ENCODE measurements at places on chromosomes 7 and 10. TPM values are rescaled to one million over a fixed set of nuclear protein-coding genes. Genes with fewer than 3 reads are reported as not detected.

OR2A5 gene
- not detected for total RNA-seq

GIMAP4 gene
- total RNA-seq = 0.49 TPM

SPDYE17 gene
- not detected for total RNA-seq

TEX47 gene
- not detected for total RNA-seq

CCM2 gene
- total RNA-seq = 34.4 TPM

NPTX2 gene
- total RNA-seq = not detected

APBB1IP gene
- 0.27 TPM for total RNA-seq

SCART1 gene
- total RNA-seq = 3.7 TPM

CRYGN gene
- total RNA-seq = not detected

HOXA10 gene
- 19.6 TPM for total RNA-seq

CAV2 gene
- total RNA-seq = 157 TPM
